BJ (cell line): ENCODE measurements at places on chromosomes 6 and 20. TPM values are rescaled to one million over a fixed set of nuclear protein-coding genes. Genes with fewer than 3 reads are reported as not detected.

DNA sequence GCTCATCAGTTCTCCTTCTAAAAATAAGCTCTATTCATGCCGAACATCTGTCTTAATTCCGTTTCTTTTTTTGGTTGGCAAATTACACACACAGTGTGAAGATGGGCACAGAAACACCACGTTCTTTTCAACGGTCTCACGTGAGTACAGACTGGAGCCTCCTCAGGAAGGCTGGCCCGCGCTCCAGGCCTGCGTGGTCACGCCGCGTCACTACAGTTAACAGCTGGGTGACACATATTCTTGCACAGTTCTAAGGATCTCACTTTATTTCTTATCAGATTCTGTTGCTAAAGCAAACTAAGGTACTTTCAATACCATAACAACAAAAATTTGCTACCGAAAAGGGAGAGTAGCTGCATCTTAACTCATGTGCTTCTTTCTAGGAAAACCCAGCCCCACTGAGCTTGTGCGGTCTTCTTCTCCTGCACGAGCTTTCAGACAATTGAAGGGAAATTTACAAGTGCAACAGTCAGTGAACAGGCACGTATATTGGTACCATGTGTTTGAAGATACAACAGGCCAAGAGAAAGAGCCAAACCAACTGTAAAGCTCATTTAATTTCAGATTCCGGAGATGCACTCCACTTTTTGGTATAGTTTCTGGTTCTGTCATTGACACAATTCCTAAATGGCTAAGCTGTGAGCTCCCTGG is 55.6 kb upstream of the MPC1 start:
- no peak for DNase-seq

The ENPP4 gene
- polyA plus RNA-seq, result 0.25 and 0.63 TPM in 2 replicates

DNA sequence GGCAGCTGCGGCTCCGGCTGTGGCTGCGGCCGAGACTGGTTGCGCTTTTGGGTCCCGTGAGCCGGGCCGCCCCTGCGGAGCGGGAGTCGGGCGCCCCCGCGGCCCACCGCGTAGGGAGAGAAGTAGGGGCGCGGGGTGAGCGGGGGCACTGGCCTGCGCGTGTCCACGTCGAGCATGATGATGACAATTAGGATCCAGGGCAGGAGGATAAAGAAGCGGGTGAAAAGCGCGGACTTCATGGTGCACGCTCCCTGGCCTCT is 739 bp downstream of the B3GAT2 start:
- DNase-seq, result no peak

The PRELID3B gene
- polyA plus RNA-seq, result 76.0 and 85.4 TPM in 2 replicates

DNA sequence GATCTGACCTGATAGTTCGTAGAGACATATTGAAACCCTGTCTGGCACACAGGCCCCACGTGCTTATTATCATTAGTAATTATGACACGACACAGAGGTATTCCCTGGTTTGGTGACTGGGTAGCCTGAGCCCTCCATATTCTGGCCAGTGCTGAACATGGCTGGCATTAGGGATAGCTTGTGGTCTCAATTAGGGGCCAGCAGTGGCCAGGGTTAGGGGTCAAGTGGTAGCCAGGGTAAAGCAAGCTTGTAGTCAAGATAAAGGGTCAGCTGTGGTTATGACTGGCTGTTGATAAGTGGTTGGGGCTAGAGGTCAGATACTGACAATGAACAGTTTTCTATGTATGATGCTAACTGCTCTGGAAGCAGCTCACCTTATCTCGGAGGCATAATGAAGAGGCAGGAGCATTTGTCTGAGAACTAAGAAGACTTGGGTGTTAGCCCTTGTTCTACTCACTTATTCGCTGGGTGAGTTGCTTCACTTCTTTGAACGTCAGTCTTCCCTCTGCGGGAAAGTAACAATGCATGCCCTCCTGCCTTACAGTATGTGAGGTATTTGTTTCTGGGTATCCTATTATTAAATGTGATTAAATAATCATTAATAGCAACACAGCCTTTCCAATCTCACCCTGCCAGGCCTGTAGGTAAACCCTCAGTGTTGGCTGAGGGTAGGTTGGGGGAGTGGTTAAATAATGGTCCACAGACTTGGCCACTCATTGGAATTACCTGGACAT is 66.7 kb downstream of the VEGFA start:
- DNase-seq, result no peak

DNA sequence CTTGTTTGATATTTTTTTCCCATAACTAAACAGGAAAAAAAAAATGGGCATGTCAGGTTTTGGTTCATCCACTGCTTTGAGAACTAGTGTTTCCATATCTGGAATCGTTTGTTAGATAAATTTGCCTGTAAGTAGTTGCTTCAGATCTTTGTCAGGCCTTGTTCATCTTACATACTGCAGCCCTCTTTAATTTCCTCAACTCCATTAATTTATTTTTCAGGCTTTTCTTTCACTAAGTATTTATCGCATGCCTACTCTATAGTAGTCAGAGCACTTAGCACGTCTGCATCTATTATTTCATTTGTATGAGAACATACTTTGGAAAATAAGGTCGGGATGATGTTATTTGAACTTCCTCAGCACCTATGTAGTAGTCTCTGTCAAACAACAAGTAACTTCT is 80.9 kb downstream of the CAP2 start:
- no peak for DNase-seq

DNA sequence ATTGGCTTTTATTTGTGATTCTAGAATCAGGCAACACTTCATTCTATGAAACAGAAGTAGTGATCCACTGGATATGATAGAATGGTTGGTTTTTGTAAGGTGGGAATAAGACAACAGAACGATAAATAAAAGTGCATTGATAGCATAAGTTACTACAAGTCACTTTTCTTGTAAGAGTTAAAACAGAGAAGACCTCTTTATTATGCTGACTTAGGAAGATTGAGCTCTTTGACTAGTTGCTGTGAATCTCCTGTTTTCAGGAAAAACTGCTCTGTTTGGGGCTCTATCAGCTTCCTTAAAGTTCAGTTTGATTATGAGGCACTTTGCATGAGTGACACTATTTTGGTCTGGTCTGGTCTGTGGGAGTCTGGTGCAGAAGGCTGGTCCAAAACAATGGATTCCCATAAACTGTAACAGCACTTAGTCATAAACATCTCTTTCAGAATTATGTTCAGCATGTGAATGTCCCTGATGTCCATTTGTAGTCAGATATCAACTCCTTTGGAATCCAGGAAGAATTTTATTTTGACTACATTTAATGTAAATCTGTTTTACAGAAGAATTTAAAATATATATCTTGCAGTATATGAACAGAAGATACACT is 35.0 kb upstream of the DSE start:
- no peak for DNase-seq

DNA sequence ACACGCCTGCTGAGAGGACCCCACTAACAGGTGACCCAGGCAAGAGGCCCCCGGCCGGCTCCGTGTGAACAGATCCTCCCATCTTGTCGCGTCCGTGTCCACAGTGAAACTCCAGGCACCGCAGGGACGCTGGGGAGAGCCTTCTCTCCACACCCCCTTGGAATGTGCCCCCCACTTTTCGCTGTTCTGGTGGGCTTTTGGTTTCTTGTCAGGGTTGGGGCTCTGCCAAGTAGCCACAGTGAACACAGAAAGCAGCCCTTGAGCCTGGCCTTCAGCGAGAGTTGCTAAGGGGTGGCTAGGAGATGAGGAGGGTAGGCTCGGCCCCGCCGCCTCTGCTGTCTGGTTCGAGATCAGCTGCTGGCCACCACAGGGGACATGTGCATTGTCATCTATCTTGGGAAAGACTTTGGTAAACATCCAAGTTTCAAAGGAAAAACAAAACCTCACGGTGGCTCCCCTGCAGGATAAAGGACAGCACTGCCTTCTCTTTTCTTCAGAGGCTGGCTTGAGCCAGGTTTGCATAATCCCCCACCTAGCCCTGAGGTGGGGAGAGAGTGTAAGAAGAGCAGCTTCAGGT is 22.7 kb downstream of the SYNDIG1 start:
- no peak for DNase-seq

DNA sequence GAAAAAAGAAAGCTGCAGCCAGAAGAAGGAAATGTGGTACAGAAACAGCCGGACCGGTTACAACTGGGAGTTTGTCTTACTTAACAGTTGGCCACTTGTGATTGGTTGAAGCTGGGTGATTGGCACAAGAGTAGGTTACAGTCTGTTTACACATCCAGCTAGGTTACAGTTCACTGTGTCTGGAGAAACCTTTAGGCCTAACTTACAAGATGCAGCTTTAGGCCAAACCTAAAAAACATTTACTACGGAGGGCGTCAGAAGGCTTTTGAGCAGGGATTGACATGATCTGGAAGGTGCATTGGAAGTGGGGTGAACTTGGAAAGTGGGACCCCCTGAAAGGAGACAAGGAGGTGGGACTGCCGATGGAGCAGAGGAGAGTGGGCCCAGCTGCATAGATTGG is 122.3 kb downstream of the BANF2 start:
- DNase-seq, result no peak

The MACROD2 gene
- polyA plus RNA-seq, result 0.47 and 1.3 TPM in 2 replicates

DNA sequence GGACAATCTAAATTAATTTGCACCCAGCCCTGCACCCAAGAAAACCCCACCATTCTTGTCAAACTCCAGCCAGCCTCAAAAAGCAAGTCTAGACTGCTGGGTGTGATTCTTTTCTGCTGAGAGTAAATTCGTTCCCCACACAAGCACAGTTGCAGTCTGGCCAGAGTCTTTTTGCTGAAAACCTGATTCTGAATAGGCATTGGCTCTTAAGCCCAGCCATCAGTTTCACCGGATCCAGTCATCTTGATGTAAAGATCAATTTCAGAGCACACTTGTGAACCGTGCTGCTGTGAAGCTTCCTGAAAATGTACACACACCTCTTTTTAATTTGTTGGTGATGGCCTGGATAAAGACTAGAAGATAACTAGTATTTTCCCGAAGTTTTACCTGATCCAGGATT is 159.4 kb upstream of the GGTLC1 start:
- DNase-seq, result no peak

DNA sequence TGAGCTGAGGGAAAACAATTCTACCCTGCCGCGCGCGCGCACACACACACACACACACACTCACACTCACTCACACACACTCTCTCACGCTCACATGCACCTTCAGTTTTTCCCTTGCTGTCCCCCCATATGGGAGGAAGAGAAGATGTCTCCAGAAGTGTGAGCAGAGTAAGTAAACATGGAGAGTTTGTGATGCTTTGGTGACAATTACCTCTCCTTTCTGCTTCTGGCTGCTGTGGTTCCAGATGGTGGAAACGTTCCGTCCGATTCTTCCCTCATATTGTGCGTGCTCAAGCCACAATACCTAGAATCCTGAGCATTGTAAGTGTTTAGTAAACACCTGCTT is 86.7 kb downstream of the LINC00237 start:
- no peak for DNase-seq

The SGK2 gene
- polyA plus RNA-seq, result 0.16 and 0.47 TPM in 2 replicates

DNA sequence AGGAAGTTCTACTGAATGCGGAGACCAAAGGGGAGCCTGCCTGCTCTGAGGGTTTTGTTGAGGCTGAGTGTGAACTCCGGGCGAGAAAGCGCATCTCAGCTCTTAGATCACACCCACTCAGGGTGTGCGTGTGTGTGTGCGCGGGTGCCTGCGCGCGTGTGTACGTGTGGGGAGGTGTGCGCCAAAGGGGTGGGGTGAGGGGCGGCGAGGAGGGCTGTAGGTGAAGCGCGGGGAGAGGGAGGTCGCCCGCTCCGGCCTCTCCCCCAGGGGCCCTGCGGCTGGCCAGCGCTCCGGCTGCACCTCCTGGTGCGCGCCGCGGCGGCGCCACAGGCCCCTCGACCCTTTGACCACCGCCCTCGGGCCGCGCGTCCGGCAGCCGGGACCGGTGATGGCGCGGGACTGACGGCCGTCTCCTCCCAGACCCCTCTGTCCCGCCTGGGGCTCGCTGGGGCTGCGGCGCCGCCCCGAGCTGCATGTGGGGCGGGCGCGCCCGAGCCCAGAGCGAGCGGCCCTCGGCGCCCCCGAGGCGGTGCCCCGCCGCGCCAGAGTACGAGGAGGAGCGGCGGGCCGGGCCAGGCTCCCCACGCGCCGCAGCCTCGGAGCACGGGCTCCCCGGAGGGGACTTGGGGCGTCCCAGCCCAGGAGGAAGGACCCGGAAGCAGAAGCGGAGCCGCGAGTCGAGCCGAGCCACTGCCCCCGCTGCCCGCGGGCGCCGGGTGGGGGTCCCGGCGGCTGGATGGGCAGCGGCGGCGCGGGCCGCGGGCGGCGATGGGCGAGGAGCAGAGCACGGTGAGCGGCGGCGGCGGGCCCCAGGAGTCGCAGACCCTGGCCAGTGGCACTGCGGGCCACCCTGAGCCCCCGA is at the start of gene RNF217:
Gene RNF217 (plus strand): TSS at position 661 of the 862 bp plus-strand sequence. CDS start 108 bp downstream, at position 769.
- DNase-seq, result no peak

- DNase-seq, result no peak
Observed at GRCh38 chr6:163180874-163181541, 233.5 kb upstream of the QKI start.

The SNAP91 gene
- polyA plus RNA-seq, result not detected in 2 replicates

The CLVS2 gene
- polyA plus RNA-seq, result under 0.01 TPM in 1 of 2 replicates, not detected in the other

The CLPSL1 gene
- polyA plus RNA-seq, result not detected in 2 replicates

GRCh38 chr6:138129190-138129589 is 22.0 kb upstream of the PERP start:
- DNase-seq, result no peak

The ZBTB9 gene
- 4.4 and 5.7 TPM in 2 replicates for polyA plus RNA-seq

DNA sequence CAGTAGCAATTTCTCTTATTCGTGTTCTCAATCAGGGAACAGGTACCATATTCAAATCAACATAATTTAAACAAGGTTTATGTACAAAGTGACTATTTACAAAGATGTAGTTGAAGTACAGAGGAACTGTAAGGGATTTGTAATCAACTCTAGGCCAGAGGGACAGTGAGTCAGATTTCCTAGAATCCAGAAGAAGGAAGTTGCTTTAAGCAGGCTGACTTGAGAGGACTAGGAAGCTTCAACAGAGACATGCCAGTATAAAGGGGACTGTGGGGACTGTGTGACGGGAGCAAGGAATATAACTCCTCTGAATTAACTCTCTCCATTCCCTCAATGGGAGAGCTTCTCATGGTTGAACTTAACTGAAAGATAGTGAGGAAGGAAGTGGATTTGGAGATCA is 427.4 kb upstream of the JAG1 start:
- DNase-seq, result no peak

GRCh38 chr6:157361886-157362285 is 19.1 kb upstream of the ZDHHC14 start:
- DNase-seq, result no peak

DNA sequence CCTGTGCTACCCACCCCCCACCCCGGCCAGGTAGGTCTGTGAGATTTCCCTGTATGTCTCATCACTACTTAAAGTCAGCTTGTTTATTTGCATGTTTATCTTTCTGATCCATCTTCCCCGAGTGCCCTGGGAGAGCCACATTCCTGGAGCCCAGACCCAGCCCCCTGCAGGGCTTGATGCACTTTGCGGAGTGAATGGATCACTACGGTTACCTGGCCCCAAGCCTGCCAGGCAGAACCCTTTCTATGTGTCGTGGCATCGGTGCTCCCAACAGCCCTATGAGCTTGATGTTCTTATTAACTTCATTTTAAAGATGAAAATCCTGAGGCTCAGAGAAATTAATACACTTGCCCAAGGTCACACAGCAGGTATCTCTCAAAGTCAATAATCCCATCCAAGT is 13.6 kb upstream of the SLCO4A1 start:
- DNase-seq, result no peak

- no peak for DNase-seq
Observed at GRCh38 chr20:16292226-16292880, 280.9 kb downstream of the KIF16B start.
